ENCODE measurements at places on chromosomes 7 and 10.

DNA sequence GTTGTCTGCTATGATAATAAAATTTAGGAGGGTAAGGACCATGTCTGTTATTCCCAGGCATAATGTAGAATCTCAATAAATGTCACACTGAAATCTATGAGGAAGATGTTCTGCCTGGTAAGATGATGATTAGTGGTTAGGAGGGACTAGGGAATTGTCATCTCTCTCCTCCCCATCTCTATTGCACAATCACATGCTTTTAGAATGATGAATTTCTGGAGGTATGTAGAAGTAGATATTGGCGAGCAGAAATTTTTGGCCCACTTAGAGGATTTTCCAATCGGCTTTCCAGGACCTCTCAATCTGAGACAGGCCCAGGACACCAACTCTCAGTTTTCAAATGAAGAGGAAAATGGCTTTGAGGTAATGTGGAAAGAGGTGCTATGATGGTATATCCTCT, 2.0 kb upstream of the PITX3 start:
- H3K27ac ChIP-seq = no peak overlapping the region
- peaks cover 10% of the 10 kb centered on the region for H3K4me1 ChIP-seq
- DNase-seq = no peak
- H3K4me3 ChIP-seq = no peak overlapping the region
- peaks cover 39% of the 10 kb centered on the region for H3K27me3 ChIP-seq

DNA sequence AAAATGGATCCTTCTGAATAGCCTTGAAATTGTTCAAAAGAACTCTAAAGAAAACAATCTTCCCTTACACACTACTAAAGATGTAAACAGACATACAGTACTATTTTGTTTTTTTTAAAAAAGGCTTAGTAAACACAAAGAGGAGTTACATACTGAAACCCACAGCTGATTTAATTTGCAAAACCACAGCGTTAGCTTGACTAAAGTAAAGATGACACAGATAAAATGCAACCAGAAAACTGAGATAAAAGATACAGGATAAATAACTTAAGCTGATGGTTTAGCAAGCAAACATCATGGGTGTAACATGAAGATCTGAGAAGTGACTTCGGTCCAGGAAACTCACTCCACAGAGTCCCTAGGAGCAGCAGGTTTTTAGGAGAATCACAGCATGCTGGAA, 21.8 kb downstream of the PRKCQ start:
- H3K4me3 ChIP-seq = no peak overlapping the region
- H3K27ac ChIP-seq = no peak overlapping the region
- H3K27me3 ChIP-seq = no peaks in the 10 kb centered on the region
- DNase-seq = no peak
- H3K36me3 ChIP-seq = no peaks in the 10 kb centered on the region

DNA sequence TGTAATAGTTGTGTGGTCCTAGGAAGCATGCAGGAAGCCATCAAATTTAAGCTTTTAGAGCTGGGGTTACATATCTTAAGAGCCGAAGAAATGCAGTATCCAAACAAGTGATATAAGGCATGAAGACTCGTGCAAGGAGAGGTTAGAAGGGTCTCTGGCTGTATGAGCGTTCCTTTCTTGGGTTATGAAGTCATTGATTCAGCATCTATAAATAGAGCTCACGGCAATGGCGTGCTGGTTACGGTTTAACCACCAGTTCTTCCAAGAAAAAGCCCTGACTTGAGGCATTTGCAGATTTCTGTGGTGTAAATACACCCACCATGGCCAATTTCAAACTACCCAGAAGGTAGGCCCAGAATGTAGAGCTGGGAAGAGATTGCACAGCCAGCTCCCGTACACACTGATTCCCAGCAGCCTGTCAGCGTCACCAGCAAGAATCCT, 72.0 kb upstream of the KAT6B start:
- DNase-seq = no peak
- no peaks in the 10 kb centered on the region for H3K36me3 ChIP-seq
- no peak overlapping the region for H3K4me3 ChIP-seq
- H3K27me3 ChIP-seq = no peaks in the 10 kb centered on the region
- H3K27ac ChIP-seq = no peak overlapping the region

DNA sequence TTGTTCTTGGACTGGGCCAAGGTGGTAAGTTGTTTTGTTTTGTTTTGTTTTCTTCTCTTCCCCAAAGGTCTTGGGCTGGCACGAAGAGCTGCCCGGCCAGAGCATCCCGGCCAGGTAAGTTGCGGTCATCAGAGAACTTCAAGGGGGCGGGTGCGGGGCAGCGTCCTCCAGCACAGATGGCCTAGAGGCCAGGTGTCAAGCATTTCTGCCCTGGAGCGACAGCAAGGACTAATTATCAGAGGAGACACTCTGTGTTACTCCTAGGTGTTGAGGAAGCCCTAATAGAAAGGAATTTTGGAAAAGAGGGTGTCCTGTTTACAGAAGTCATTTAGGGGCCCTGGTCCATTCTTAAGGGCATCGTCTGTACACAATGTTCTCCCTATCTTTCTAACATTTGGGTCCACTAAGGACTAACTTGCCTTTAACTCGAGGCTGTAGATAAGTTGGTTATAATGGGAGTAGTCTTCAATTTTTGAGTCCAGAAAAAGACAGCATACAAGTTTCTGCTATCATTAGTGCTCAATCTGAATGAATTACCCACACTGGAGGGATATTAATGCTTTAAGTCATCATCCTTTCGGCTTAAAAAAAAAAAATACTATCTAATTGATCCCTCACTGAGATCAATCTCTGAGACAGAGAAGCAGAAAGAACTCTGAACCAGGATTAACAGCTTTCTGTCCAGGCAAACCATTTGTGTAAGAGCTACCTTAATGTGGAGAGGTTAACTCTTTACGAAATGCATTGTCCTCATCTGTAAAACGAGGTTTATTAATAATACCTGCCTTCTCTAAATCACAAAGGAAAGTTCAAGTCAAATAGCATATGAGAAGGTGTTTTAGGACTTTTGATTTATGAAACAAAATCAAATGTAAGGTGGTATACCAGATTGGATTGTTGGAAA, 1.5 kb downstream of the ITGB8 start:
- H3K36me3 ChIP-seq = no peaks in the 10 kb centered on the region
- no peaks in the 10 kb centered on the region for H3K4me1 ChIP-seq
- no peak for DNase-seq
- H3K27ac ChIP-seq = no peak overlapping the region

- H3K36me3 ChIP-seq = no peaks in the 10 kb centered on the region
- DNase-seq = no peak
- H3K27ac ChIP-seq = no peak overlapping the region
Observed at GRCh38 chr7:156751319-156751718, 110.7 kb downstream of the RNF32 start.

GRCh38 chr7:124101173-124101768, 68.4 kb upstream of the TMEM229A start:
- no peak for DNase-seq
- no peaks in the 10 kb centered on the region for H3K27me3 ChIP-seq
- H3K27ac ChIP-seq = no peak overlapping the region
- no peak overlapping the region for H3K4me3 ChIP-seq
- no peaks in the 10 kb centered on the region for H3K36me3 ChIP-seq

Data from H1 (cell line).